ENCODE measurements at places on chromosomes 5 and 9.

DNA sequence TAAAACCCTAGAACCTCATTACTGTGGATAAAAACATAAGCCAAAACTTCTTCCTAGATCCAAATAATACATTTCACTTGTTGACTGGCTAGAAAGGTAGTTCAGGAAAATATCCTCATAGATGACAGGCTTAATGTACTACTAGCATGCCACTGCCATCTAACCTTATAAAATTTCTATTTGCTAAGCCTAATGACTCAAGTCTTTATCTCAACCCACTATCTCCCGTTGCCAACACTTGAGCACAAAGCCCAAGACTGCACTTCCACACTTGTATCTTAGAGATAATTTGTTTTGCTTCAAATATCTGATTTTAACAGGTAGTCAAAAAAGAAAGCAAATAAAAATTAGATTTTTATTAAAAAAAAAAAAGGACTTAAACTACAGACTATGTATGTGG is 42.7 kb downstream of the FBXL17 start:
- no peak for DNase-seq

DNA sequence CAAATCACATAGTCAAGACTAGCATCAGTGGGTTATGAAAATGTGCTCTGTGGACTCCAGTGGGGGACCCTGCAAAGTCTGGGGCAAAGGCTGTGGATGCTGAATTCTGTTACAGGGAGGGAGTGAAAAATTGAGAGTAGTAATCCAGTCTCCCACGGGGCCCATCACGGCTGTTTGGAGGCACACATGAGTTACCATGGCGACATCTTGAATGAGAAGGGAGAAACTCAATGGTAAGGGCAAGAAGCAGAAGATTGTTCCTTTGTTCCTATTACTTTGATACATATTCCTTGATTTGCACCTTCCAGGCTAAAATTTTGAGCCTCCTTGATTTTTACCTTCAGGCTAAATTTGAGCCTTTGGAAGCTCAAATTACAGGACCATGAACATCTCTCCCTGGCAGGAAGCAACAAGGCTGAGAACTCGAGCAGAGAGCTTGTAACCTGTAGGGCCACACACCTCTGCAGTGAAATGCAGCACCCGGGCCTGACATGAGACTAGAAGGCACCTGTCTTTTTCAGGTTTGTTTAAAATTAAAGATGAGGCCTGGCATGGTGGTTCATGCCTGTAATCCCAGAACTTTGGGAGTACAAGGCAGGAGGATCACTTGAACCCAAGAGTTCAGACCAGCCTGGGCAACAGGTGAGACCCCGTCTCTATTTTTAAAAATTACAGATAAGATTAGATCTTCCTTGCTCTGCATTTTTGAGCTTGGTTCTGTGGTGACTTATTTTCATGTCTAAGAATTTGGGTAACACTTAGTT is 31.0 kb upstream of the ZFR start:
- no peak for DNase-seq

DNA sequence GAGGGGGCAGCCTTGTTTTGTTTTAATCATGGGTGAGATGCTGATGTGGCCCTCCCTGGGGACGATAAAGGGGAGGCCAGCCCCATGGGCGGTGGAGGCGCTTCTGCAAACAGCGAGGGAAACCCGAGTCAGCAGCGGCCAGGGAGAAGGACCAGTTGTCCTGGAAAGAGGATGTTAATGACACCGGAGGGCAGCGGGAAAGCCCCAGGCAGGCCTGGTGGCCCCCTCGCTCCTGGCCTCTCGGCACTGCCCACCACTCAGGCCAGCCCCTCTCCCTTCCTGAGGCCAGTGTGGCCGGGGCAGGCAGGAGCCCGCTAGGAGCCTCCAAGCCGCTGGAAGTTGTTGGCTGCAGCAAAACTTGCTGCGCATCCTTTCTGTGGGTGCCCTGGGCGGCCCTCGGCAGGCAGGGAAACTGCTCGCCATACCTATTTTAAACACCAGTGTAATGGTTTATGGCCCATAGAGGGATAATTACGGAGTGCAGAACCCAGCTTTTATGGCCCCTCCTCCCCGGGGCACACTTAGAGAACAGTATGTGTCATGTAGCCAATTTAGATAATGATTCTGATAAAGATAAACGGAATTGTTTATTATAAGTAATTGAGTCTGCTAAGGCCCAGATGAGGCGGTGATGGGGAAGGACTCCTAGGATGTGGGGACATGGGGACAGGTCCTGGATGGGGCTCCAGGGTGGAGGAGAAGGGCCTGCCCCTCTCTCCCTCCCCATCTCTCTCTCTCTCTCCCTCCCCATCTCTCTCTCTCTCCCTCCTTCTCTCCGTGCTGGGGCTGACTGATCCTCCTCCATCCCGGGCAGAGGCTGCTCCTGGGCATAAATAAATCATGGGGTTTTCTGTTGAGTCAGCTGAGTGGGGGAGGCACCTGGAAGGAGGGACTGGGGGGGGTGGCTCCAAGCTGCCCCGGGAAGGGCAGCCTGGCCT is 36.9 kb downstream of the LMX1B start:
- no peak for DNase-seq

- no peak for DNase-seq
Measured at GRCh38 chr9:21679432-21679831, 123.0 kb upstream of the MTAP start.

DNA sequence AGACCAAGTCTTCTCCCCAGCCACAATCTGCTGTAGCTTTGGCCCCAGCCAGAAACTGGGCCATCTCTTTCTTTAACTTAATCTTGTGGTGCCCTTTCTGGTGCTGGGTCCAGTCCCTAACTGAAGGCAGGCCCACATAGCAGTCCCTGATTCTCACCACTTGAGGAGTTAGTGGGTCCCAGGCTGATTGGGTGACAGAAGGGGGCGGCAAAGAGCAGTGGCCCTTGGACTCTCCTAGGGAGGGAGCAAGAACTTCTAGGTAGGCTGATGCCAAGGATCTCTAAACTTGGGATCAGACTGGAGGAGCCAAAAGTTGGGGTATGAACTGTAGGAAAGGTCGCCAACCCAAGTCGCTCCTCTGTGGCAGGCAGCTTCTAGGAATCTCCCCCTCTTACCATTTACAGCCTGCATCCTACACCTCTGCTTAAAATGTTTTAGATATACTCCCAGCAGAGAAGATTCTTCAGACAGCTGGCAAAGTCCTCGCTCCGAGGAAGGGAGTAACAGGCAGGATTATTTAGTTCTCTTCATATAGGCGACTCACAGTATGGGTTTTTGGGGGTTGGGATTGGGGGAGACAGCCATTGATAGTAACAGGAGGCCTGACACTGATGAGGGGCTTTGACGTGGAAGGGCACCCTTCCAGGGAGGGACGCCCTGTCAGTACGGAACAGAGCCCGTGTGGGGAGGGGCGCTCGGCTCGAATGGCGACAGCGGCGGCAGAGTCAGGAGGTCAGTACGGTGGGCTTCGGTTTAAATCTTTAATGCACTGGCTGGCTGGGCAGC is 2.0 kb upstream of the CCL27 start:
- peak; percentile 62 for DNase-seq

DNA sequence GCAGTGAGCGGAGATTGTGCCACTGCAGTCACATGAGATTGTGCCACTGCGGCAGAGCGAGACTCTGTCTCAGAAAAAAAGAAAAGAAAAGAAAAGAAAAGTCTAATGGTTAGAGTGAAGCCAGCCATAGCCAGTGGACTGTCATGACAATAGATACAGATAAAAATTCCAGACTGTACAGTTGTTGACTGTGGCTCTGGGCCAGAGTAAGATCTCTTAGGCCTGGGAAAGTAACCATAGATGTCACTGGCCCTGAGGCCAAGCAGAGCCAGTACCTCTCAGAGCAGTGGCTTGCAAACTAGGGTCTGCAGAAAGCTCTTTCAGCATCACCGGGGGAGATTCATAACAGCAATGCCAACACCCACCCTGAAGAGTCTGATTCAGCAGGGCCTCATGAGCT is 44.1 kb upstream of the SUB1 start:
- DNase-seq: no peak

- no peak for DNase-seq
Measured at GRCh38 chr5:170171811-170172210, 61.0 kb upstream of the C5orf58 start.

DNA sequence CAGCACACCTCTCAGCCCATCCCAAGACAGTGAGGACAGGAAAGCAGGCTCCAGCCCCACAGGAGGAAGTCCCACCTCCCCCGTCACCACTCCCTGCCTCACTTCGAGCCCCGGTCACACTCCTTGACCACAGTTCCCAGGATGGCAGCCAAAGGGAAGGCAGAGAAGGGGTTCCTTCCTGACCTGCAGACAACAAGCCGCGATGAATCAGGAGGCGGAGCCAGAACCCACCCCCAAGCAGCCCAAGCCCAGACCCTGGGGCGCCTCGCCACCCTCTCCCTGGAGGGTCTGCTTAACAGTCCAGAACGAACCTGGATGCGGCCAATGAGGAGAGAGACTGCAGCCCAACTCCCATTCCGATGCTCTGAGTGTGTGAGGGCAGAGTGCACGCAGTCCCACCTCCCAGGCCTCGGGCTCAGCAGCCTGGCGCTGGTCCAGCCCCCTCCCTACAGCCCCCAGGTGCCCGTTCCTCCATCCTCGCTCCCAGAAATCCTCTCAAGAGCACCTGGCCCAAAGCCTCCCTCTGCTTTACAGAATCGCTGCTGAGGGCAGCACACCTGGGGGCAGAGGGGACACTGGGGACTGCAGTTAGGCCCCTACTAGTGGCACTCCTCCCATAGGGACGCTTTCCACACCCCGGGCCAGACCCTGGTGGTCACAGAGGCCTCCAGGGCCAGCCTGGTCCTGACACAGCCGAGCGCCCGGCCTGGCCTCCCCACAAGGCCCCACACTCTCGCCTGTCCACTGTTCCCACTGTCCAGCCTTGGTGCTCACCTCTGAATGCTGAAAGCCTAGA is 69.6 kb upstream of the LRRTM2 start:
- no peak for DNase-seq

Data from HuH-7.5 (cell line).